ENCODE measurements at places on chromosomes 12 and 14. TPM values are rescaled to one million over a fixed set of nuclear protein-coding genes. Genes with fewer than 3 reads are reported as not detected.

The TAS2R8 gene
- total RNA-seq: not detected

The INHBE gene
- total RNA-seq: not detected

The MUCL1 gene
- total RNA-seq: not detected

The PRICKLE1 gene
- total RNA-seq: 34.4 TPM

The ZNF26 gene
- 21.2 TPM for total RNA-seq

The ANKS1B gene
- 16.5 TPM for total RNA-seq

DNA sequence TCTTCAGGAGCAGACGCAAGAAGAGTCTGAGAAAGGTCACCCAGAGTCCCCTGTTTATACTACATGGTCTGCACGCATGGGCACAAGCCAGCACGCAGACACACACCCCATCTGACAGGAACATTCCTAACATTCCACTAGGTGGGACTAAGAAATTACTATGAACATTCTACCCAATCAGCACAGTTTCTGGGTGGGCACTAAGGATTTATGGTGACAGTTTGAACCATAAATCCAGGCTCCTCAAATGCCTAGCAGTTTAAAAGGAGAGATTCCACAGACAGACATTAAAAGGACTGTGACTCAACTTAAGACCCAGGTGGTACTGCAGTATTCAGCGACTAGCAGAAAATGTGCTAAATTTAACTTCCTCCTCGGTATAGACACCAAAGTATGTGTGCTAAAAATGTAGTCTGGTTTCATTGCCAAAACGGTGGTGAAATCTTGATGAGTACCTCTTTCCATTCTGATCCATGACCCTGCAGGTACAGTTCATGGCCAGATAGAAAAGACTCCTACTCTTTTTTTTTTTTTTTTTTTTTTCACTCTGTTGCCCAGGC lies 16.2 kb downstream of the ABHD4 start:
- DNase-seq: peak; percentile 58

DNA sequence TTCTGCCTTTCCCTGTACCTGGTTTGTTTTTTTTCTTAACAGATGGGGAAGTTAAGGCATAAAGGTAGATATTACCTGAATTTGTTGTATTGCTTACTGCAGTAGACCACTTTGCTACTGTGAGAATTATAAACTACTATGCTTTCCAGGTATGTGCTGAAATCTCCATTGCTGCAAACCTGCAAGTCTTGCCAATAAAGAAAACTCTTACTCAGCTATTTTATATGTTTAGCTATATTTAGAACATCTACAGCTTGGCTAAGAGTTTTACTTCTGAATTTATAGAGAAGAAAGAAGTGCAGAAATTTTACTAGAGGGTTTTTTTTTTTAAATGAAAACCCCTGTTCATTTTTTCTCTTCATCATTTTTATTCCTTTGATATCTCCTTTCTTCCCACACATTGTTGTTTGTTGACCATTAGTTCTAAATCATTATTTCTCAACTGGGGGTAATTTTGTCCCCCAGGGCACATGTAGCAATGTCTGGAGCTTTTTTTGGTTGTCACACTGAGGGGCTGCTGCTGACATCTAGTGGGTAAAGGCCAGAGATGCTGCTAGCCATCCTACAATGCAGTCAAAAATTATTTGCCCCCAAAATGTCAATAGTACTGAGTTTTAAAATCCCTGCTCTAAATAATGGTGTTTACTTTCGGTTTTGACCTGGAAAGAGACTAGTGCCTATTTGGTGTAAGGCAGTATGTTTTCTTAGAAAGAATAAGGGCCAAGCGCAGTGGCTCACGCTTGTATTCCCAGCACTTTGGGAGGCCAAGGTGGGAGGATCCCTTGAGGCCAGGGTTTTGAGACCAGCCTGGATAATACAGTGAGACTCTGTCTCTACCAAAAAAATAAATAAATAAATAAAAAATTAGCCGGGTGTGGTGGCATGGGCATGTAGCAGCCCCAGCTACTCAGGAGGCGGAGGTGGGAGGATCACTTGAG lies 48.6 kb downstream of the PCNX1 start:
- DNase-seq: peak; percentile 35

DNA sequence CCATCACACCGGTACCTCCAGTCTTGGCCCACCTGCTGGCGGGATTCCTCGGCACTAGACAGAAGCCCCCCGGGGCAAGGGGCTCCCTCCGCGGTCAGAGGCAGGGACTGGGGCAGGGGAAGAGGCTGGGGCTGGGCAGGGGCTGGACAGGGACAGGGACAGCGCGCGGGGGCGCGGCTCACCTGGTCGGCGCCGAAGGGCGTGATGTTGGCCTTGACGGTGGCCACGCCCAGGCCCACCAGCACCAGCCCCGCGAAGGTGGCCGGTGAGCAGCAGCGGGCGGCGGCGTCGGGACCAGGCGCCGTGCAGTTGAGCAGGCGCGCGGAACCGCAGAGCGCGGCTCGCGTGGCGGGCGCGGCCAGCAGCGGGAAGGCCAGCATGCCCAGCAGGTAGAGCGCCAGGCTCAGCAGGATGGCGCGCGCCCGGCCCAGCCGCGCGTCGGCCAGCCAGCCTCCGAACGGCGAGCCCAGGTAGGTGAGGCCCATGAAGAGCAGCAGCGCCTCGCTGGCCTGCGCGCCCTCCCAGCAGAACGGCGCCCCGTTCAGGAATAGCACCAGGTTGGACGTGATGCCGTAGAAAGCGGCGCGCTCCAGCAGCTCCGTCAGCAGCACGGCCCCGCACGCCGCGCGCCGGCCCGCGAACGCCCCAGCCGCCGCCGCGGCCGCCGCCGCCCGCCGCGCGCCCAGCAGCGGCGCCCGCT lies 392 bp downstream of the SLC15A4 start:
- DNase-seq: no peak

DNA sequence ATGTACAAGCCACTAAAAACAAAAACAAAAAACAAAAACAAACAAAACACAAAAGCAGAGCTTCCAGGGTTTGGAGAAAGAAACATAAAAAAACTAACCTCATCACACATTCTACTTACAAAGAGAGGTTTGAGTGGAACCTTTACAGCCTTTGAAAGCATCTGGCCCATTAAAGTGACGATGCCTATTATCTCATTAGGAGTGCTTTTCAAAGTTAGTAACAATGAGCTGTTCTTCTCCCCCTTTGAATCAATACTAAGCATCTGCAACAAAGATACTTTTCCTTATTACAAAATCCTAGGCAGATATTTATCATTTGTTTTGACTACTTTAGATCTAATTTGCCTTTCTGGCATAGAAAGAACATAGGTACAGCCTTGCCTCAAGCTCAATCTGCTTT lies 217.3 kb downstream of the PPM1H start:
- no peak for DNase-seq

DNA sequence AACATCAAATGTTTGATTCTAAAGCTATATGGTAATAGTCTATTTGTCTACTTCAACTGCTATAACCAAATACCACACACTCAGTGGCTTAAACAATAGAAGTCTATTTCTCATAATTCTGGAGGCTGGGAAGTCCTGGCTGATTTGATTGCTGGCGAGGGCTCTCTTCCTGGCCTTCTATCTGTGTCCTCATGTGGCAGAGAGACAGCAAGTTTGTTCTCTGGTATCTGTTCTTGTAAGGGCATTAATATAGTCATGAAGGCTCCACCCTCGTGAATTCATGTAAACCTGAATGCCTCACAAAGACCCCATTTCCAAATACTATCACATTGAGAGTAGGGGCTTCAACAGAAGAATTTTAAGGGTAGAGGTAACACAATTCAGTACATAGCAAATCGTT lies 34.1 kb downstream of the TRMT5 start:
- DNase-seq: no peak

DNA sequence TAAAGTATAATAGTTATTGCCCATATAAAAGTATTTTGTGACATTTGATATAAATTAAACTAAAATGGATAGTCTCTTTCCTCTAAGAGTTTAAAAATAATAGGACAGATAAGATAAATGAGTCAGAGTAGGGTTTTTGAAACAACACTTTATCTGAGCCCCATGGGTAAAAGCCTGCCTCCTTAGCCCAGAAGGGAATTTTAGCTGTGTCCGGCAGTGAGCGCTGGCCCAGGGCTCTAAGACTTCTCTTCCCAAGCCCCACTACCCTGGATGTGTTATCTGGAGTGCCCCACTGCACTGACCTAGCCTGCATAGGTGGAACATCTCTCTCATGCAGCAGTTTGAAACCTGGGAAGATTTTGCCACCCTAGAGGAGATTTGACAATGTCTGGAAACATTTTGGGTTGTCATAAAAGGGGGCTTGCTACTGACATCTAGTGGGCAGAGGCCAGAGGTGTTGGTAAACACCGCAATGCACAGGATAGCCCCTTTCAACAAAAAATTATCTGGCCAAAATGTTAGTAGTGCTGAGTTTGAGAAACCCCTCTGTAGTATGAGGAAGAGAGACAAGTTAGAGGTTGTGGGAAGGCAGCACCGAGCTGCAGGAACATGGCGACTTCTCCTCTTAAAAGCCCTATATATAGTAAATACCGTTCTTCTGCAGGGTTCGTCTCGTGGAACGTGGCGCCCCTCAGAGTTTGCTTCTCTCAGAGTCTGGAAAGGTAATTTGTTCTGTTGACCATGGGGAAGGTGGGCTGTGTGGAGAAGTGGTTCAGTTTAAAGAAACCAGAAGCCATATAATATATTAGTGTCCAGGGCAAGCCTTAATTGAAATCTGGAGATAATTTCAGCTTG lies 29.3 kb upstream of the ATF1 start:
- DNase-seq: peak; percentile 72

GRCh38 chr14:57058319-57058718 lies 210.4 kb downstream of the EXOC5 start:
- DNase-seq: no peak

DNA sequence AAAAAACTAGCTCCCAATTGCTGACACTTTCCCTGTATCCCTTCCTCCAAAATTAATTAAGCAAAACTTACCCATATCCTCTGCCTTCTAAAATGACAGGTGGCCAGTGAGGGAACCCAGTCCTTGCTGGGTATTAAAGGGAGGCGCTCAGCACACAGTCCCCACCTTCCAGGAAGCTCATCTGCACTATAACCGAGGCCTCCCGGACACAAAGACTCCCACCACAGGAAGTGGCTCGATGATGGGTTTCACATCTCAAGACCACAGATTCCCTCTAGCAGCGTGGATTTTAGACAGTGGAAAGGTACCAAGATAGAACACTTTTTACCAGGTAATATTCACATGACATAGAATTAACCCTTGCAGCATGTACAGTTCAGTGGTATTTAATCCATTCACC lies 126.8 kb upstream of the NCOR2 start:
- DNase-seq: no peak

- DNase-seq: no peak
Observed at GRCh38 chr12:6770600-6770999, 1.7 kb upstream of the LAG3 start.

GRCh38 chr14:105883066-105884005 lies 357.0 kb downstream of the TMEM121 start:
- DNase-seq: no peak

Measured in tongue (tissue), 3 donors.